ENCODE measurements at places on chromosomes 1 and 21.

DNA sequence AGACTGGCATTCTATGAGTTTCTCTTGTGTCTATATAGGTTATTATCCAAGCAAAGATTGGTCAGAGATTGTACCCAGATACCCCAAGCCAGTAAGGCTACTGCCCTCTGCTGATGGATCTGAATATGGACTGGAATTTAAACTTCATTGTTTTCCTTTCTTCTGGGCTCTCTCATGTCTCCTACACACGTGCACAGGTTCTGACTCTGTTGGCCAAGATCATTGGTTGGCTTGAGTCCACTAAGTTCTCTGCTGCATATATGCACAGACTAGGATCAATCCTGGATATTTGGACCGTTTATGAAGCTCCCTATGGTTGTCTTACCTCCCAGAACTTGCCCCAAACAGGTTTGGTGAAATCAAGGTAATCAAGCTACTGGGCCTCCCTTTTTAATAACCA, 69.7 kb downstream of the CC2D1B start:
- DNase-seq, result peak; percentile 56

GRCh38 chr1:238248356-238248755, 357.6 kb upstream of the ZP4 start:
- DNase-seq, result no peak

GRCh38 chr1:236692742-236693141, 6.4 kb downstream of the ACTN2 start:
- DNase-seq, result no peak

DNA sequence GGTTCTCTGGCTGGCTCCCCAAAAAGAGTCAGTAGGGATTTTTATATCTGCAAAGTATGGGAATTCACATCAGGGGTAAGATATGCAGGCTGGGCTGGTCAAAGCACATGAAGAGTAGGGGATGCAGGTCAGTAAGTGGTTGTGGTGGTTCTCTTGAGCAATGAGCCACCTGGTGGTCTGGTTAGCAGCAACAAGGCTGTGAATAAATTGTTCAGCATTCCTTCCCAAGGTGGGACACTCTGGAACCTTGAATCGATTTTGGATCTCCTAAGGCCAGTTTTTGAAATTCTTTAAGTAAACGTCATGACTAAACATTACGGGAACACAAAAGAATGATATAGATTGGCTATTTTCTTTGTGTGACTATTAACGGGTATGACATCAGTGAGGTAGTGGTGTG, 563.0 kb upstream of the NEGR1 start:
- DNase-seq, result peak; percentile 21

Measured in EL (cell line).